ENCODE measurements at places on chromosomes 4 and X.

- no peak for DNase-seq
Observed at GRCh38 chrX:46820391-46821100, 16.3 kb upstream of the RP2 start.

GRCh38 chrX:56793521-56794320 lies 64.7 kb downstream of the NBDY start:
- no peak for DNase-seq

DNA sequence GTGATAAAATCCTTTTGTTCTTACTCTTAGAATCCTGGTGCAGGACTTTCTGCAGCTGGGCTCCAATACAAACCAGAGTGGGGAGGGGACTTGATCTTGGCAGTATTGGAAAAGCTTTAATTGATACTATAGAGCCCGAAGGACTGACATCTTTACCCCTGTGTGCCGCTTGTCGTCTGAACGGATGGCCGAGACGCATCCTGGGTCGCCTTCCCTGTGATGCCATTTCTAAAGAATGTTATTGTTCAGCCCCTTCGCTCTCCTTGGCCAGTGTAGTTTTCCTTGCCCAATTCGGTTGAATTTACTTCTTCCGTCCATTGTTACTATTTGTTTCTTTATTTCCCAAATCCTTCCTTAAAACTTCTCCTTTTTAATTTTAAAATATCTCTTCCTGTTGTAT lies 80.9 kb downstream of the CLDN34 start:
- no peak for DNase-seq

DNA sequence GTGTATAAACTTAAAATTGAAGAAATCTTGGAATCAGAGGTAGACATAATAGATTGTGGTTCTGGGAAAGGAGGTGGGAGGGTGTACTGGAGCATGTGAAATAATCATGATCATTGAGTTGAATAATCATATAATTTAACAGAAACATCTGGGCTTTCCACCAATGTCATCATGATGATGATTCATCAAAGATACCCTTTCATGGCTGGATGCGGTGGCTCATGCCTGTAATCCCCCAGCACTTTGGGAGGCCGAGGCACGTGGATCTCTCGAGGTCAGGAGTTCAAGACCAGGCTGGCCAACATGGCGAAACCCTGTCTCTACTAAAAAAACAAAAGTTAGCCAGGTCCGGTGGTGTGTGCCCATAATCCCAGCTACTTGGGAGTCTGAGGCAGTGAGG lies 6.7 kb upstream of the RUFY3 start:
- no peak for DNase-seq

DNA sequence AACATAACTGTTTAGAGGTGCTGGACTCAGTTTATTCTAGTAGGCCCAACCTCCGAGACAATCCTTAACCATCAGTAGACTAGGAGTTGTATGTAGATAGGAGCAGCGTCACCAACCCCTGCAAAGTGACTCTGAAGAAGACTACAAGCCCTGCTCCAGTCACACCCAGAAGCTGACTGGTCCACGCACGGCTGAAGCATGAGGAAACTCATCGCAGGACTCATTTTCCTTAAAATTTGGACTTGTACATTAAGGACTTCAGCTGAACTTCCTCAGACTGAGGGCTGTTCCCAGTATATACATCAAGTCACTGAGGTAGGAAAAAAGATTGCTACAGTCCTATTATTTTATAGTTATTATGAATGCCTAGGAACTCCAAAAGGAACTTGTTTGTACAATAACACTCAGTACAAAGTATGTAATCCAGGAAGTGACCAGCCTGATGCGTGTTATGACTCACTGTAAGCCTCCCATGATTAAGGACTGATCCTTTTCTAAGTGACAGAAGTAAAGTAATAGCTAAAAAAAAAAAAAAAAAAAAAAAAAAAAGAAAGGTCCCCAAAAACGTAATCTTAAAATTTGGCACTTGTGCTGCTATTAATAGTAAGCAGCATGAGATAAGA lies 41.6 kb upstream of the UGT2B7 start:
- no peak for DNase-seq

- DNase-seq = peak; percentile 3
Observed at GRCh38 chrX:34341258-34341657, 209.1 kb upstream of the FAM47A start.

DNA sequence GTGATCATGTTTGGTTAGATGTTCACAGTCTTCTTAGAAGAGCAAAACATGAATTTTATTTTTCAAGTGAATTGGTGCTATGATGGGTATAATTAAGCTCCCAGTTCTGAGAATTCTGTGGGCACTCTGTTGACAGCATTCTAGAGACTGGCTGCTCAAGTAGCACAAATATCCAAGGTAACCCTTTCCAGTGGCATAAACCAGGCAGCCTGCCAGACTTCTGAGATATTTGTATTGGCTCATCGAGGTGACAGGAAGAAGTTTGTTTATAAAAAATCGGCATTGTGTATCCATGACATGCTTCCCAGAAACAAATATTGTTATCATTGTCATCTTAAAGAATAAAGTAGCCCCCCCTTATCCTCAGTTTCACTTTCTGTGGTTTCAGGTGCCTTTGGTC lies 28.3 kb downstream of the LANCL3 start:
- DNase-seq = no peak

DNA sequence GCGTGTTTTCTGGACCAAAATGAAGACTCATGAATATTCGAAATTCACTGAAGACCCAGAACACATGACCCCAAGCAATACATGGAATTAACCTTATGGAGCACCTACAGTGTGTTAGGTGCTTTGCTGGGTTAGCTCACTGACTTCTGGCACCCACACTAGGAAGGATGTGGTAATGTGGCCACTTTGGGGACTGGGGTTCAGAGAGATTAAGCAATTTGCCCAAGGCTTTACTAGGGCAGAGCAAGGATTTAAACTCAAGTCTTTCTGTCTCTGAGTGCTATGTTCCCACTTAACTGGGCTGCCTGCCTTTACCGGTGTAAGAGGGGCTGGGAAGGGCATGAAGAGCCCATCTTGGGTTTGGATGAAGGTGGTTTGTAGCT lies 162.0 kb upstream of the ATP6AP2 start:
- no peak for DNase-seq

DNA sequence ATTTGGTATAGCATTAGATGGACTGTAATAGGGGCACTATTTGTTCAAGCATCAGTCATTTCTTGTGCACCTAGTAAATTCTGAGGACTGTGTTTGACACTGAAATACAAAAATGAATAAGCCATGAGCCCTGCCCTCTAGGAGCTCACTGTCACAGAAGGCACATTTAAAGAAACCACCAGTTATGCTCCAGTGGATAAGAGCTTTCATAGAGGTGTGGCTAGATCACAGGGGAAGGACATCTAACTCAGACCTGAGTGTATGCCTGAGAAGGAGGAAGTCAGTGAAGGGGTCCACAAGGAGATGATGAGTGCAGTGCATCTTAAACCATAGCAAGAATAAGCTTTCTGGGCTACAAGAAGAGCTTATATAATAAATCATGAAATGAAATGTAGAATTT lies 40.1 kb downstream of the BTC start:
- no peak for DNase-seq

DNA sequence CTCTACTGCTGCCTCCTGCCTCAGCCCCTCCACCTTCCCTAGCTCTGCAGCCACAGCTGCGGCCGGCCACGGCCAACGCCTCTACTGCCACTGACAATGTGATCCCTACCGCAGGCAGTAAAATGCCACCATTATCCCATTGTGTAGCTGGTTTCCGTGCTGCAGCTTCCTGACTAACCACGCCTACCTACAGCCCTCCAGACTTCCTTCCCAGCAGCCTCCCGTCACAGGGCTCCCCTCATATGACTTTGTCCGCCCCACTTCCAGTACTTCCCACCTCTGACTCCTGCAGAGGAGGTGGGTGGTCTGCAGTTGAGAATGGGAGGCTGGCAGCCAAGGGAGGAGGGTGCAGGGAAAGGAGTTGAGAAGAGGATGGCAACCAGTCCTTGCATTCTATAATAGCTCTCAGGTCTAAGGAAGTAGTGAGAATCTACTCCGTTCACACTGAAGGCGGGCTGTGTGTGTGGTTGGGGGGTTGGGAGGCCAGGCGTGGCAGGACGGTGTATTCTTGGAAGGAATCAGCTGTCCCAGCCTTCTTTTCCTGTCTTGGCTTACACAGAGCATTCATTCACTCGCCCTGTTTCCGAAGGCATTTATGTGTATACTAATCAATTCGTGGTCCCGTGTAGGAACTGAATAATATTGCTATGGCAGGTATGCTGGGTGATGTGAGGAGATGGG lies 33.1 kb upstream of the USP51 start:
- no peak for DNase-seq

DNA sequence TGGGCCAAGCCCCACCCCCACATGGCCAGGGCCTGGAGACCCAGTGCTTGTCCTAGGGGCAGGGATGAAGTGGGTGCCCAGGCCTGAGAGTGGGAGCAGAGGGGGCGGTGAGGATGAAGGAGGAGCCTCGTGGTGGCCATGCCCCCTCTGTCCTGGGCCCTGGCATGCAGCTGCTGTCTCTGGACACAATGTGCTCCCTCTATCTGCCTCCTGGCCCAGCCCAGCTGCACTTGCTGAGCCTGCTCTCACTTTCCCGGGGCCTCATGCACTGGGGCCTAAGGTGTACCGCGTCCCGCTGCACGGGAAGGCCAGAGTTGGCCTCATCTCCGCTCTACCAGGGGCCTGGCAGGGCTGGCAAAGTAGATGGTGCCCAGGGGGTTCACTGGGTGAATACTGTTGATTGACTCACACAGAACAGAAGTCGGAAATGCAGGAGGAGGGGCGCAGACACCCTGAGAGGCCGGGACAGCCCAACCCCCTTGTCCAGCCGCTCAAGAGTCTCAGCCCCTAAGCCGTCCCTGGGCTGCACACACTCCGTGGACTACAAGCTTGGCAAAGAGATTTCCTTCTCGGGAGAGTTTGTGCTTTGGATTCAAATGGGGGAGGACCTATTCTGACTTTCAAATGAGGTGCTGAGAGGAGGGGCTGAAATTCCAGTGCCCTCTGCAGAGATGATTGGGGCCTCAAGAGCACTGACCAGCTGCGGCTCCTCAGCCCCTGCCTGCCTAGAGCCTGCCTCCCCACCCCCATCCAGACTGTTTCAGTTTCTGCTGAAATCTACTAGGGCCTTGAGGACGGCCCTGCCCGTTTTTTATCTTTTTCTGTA lies 112.4 kb downstream of the PSAPL1 start:
- no peak for DNase-seq

- no peak for DNase-seq
Observed at GRCh38 chr4:104859601-104860237, 287.0 kb upstream of the TET2 start.

DNA sequence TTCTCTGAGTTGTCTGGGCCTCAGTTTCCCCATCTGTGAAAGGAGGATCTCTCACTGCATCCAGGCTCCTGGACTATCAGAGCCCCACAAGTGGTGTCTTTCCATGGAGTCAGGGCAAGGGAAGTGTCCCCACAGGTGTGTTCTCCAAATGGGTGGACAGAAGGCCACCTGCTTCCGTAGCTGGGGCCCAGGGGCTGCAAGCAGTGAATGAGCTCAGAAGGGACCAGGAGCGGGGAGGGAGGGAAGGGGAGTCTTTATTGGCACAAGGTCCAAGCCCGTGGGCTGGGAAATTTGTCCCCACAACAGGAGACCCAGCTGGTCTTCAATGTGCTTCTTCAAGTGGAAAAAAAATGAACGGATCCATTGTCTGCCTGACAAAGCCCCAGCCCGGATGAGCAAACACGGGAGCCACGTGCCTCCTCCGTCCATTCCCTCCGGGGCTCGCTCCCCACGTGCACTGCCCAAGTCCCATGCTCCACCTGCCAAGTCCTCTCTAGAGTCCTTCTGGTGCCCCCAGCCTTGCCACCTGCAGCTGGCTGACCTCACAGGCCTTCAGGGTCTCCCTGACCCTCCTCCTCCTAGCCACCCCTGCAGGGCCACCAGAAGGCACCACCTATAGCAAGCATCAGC lies 72.0 kb downstream of the JAKMIP1 start:
- no peak for DNase-seq

DNA sequence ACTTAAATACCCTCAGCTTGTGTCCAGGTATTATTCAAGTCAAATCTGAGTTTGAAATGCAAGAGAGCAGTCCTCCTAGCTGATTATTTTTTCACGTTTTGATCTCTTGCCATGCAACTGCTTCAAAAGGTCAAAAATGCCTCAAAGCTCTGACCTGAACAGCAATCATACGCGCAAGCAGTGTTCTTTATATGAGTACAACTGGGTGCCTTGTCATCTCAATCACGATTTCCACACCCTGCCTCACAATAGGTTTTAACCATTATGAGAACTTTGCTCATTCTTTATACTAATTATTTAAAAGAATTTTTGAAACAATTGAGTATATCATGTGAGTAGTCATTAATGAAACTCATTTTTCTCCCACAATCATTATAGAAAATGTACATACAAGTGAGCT lies 649.1 kb downstream of the DMD start:
- DNase-seq = no peak

DNA sequence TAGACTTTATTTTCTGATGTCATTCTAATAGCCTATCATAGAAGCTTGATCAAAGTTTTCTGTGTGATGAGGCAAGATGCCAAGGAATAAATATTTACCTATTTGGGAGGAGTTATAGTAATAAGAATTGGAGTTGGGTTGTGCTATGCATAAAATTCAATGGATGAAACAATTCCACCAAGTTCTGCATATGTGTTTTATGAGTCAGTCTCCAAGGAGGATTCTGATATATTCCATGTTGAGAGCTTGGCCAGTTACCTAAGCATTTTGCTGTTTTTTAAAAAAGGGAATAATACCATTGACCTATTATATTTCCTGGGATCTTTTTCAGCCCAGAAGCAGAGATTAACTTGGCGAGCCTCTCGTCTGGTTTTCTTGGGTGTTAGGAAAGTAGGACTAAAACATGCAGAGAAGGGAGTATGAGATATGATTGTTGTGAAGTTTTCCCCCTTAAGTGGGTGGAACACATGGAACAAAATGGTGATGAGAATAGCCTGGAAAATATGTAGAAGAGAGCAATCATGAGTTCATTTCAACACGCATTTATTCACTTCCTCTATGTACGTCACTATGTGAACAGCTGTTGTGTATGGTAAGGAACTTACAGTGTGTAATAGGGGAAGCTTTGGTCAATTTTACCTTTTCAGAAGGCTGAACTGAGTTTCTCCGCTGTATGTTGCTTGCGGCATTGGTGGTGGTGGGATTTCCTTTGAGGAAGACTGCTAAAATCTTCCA lies 39.2 kb downstream of the POLA1 start:
- DNase-seq = no peak

- DNase-seq = no peak
Observed at GRCh38 chrX:148940411-148940996, 440.1 kb downstream of the AFF2 start.

DNA sequence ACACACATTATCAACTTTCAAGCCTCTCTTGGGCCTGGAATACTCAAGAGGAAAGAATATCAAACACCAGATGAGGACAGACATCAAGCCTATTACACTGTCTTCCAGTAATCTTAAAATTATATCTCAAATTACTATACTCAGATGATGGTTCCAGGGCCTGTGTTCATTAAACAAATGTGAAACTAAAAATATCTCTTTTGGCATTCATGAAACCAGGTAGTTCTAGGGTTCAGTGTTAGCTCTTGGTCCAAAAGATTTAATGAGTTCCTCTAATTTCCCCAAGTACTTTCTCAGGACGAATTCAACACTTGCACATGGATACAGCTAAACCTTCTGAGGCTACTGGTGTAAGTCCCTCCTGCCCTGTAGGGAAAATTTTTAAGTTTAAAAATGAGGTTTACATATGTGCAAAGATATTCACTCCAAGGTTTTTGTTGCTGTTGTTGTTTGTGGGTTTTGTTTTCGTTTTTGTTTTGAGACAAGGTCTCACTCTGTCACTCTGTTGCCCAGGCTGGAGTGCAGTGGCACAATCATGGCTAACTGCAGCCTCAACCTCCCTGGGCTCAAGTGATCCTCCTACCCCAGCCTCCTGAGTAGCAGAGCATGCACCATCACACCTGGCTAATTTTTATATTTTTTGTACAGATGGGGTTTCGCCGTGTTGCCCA lies 79.4 kb downstream of the USP46 start:
- DNase-seq = no peak
